Dermis blood vessel endothelial cell (primary cell): ENCODE measurements at places on chromosomes 7 and 10. TPM values are rescaled to one million over a fixed set of nuclear protein-coding genes. Genes with fewer than 3 reads are reported as not detected.

- DNase-seq: peak; percentile 73
Observed at GRCh38 chr10:73906524-73907447, 4.1 kb upstream of the PLAU start.

Gene PFKP
- 228 and 372 TPM in 2 replicates for total RNA-seq

Gene CYP26C1
- total RNA-seq: 1.9 and 5.4 TPM in 2 replicates

DNA sequence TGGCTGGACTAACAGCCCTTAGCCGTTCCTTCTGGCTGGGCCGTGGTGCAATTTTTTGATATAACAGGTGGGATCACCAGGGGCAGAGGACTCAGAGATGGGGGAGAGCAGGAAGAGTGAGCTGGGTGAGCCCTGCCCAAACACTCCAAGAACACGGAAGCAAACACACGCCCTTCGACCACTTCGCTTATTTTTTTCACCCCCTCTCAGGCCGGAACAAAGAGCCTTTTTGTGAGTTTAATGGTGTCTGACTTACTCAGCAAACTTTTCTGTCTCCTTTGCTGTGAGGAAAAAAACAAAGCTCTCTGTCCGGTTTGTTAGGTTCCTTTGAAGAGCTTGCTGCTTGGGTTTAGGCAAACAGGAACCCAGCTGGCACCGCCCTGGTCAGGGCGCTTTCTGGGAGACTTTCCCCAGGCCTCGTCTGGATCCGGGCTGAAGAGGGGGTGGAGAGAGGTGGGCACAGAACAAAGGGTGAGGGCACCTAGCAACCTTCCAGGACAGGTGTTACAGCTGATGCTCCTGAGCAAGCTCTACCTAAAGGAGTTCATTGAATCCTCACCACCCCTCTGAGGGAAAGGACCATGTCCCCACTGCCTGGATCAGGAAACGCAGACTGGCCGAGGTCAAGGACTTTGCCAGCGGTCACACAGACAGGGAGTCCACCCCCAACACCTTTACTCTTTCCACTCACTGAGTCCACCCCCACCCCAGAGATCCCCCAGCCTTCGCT lies 23.3 kb downstream of the CALML3 start:
- DNase-seq: peak; percentile 37

GRCh38 chr7:133358708-133359107 lies 105.8 kb downstream of the EXOC4 start:
- DNase-seq: peak; percentile 38

DNA sequence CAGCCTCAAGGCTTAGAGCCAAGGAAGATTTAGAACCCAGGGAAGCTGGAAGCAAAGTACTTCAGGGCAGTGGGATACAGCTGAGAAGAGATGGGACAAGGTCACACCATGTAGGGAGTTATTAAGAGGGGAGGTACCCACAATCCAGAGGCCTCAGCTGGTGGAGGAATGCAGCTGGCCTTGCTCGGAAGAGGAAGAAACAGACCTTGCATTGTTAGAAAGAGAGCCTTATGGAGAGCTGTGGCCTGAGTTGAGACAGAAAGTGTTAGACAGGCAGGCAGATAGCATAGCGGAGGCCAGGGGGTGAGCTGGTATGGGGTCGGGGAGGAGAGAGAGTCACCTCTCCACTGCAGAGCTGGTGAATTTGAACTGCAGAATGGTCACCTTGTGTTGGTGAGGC lies 173.1 kb downstream of the JCAD start:
- DNase-seq: no peak

Gene VAX1
- total RNA-seq: not detected in 2 replicates

DNA sequence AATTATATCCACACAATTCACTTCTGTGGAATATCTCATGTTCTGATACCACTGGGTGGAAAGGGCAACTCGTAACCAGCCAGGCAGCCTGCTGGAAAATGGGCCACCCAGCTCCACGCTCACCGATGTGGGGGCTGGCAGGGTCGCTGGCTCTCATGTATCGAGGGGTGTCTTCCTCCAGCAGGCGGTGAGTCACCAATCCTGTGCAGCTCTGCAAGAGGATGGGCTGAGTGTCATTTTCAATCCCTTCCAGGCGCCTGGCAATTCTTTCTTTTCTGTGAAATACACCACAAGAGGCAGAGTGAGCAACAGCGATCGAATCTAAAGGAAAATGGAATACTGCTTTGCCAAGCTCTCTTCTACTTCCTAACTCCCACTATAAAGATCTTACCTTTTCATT lies 80.1 kb downstream of the SVIL start:
- peak; percentile 32 for DNase-seq

DNA sequence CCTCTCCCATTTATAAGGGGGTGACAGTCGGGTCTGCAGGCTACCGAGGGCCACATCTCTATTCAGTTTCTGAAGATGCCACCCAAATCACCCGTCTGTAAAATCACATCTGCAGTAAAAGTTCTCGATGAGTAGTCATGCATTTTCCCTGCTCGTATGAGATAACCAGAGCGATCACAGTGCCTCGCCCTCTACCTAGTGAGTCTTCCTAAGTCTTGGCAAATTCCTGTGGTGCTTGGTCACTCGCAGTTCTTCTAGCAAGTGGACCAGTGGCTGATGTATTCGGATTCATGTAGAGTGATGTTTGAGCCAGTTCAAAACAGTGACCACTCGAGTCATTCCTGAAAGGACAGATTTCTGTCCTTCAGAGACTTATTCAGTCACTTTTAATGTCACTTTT lies 44.9 kb downstream of the INSYN2A start:
- no peak for DNase-seq

DNA sequence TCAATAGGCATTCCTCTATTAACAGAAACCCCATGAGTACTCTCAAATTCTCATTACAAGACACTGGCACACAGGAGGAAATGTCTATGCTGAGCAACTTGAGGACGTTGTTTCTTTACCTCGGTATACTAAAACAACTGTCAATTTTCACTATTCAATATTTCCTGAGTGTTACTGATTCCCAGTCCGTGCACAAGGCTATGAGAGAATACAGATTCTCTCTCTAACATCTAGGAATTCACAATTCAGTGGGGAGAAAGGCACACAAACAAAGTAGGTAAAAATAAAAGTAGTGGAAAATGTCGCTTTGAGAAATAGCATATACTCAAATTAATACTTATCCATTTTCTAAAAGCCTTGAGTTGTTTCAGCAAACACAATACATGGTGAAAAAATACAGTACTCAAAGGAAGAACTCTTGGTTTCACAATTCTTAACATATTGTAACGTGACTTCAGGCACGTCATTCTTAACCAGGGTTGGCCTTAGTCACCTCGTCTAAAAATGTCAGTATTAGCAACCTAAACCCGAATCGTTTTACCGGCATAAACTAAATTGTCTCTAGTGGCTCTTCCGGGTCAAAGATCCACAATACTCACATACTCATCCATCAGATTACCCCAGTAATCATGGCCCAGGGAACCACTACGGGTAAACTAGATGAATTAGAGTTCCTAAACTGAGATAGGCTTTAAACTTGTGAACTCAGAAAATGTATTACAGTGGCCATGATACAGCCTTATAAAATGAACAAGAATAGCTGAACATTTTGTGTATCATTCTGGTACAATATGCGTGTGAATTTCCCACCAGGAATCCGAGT lies 1.5 kb downstream of the IPMK start:
- peak; percentile 67 for DNase-seq

Gene TFPI2
- total RNA-seq: 112 and 152 TPM in 2 replicates

- DNase-seq: no peak
Observed at GRCh38 chr10:128875956-128876736, 590.9 kb upstream of the MGMT start.

GRCh38 chr10:27601503-27601902 lies 97.4 kb downstream of the RAB18 start:
- DNase-seq: no peak

DNA sequence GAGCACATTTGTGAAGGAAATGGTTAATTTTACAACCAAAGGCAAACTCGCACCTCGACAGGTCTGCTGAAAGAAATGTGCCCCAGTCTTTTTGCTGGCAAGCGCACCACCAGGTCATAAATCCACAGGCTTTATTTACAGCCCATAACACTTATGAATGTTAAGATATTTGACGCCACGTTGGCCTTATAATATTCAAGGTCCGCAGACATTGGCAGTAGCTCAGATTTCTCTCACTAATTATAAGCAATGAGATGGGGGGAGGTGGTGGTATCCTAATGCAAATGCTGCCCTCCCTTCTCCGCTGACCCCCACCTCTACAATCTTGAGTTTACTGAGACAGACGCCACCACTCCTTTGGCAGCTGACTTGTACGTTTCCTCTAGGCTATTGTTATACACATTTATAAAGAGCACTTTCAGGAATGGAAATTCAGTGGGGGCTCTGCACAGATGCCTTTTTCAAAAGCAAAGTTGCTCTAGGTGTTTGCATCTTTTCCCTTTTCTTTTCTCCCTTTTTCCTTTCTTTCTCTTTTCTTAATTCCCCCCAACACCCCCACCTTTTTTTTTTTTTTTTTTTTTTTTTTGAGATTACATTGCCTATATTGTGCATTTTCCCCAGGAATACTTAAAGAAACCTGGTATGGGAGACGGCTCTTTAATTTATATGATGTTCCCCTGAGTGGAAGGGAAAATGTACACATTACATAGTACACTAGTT lies 6.7 kb downstream of the TCF7L2 start:
- peak; percentile 33 for DNase-seq

DNA sequence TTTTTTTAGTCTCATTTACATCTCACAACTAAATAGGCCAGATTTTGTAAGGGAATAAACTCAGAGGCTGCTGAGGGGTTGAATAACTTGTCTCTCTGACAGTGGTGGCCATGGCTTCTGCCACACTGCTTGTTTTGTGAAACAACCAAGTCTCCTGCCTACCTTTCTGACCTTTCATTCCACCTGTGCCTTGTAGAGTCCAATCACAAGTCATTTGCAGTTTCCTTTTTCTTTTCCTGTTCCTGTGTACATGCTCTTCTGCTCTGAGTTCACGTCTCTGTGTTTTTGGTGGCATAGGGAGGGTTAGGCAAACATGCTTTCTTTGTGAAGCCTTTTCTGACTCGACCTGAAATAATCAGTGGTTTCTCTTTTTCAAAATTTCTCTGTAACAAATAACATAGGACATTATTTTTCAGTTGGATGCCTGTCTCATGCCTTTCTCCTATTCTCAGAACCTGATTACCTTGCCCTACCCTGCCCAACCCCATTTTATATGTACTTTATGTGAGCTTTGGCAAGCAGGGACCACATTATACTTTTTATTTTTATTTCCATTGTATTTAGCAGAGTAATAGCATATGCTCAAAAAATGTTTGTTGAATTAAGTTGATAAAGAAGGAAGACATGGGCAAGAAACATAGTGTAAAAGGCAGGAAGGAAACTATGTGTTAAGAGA lies 81.7 kb downstream of the HDAC9 start:
- no peak for DNase-seq

DNA sequence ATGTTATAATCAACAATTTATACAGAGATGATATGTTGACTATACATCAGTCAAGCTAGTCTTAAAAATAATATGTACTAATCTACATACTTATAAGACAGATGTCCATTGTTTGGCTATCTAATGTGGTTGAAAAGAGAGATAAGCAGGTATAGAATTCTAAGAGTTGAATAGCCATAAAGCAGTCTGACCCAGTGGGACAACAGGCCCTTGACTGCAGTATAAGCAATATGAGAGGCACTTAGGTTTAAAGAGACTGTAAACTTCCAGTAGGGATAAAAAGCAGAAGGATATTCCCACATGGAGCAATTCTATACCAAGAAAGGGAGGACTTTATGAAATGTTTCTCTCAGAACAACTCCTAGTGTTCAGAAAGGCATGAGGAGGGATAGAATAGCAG lies 139.3 kb downstream of the ELAPOR2 start:
- DNase-seq: no peak

GRCh38 chr7:28626624-28627262 lies 214.4 kb downstream of the CREB5 start:
- DNase-seq: peak; percentile 59

Gene TAS2R60
- total RNA-seq: not detected in 2 replicates

DNA sequence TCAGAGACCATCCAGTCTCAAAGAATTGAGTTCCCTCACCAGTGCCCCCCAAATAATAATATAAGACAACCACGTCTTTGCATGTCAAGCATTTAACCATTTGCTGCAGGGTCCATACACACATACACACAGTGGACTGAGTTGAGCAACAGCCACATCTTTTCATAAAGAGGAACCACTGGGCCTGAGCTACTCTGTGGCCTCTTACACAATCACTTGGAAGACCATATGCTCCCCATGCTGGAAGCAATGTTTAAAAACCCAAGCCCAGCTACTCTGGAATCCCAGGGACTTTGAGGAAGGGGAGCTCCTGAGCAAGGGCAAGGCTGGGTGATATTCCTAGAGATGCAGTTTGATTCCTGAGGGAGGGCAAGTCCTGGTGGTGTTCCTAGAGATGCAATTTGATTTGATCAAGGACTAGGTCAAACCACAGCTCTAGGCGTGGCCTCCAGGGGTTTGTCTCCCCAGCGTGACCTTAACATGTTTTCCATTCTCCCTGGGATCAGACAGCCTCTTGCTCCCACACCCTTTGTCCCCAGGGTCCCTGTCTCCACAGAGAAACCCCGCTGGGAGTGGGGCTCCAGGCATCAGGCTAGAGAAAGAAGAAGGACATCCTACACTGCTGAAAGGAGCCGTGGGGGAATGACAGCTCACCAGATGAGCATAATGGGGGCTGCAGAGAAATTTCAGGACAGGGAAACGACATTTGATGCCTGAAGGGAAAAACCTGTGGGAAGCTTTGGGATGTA lies 376.2 kb upstream of the MGMT start:
- DNase-seq: no peak

Gene LRRD1
- under 0.01 TPM in 1 of 2 replicates, not detected in the other for total RNA-seq

DNA sequence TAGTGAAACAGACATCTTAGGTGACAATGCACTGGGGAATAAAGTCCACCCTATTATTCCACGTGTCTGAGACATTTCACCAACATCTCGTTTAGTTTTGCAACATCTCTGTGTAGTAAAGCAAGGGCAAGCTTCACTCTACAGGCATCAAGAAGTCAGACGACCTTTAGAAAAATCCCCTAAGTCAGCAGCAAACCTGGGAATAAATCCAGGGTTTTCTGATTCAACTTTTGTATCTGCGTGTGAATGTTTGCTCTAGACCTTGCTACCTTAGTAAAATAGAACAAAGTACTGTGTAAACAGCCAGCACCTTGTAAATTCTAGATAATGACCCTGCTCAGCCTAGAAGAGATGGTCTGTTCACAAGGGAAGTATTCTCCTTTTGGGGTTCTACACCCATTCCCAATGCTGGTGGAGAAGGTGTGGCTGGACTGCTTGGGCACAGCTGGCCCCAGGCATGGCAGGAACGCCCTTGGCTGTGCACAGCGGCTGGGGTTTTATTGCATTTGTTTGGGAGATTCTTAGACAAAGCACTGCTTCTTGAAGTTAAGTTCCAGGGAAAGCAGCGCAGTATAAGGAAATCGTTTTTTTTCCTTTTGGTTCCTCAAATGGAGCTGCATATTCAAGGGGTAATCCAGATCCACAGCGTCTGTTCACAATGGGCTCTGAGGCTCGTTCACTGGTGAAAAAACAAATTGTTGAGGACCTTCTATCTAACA lies 38.3 kb upstream of the GALNTL5 start:
- no peak for DNase-seq

DNA sequence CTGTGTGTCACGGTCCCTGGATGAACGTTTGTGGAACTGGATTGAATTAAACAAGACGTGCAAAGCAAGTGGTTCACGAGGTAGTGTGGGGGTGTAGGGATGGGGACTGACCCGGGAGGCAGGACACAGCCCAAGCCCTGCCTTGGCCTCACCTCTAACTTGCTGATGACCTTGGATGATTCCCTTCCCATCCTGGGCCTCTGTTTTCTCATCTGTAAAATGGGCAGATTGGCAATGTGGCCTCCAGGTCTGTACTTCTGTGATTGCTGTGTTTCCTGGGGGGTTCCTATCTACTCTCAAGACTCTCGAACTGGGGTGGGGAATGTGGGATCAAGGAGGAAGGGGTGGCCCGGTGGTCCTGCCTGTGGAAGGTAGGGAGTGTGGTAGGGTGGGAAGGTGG lies 6.0 kb upstream of the PSMG3 start:
- no peak for DNase-seq

Gene CPXM2
- 0.51 and 1.0 TPM in 2 replicates for total RNA-seq
